ENCODE measurements at places on chromosomes 4 and X.

- DNase-seq, result no peak
Observed at GRCh38 chr4:26217481-26217880, 103.3 kb upstream of the RBPJ start.

- DNase-seq, result no peak
Observed at GRCh38 chr4:188168726-188169373, 29.6 kb downstream of the TRIML1 start.

DNA sequence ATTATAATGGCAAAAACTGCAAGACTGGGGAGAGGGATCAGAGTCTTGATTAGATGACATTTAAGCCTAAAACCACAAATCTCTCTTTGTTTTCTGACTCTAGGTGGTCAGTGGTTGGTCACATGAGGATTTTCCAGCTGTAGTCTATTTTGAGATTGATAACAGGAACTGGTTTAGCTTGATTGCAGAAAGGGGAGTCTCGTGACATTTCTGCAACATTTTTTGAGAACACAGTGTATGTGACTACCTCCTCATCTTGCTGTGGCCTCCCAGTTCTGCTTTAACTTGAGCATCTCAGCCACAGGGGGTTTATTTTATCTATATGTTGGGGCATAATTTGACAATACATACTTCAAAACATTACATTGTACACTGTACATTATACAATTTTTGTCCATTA, 726.4 kb upstream of the MAGEB2 start:
- peak; percentile 56 for DNase-seq

DNA sequence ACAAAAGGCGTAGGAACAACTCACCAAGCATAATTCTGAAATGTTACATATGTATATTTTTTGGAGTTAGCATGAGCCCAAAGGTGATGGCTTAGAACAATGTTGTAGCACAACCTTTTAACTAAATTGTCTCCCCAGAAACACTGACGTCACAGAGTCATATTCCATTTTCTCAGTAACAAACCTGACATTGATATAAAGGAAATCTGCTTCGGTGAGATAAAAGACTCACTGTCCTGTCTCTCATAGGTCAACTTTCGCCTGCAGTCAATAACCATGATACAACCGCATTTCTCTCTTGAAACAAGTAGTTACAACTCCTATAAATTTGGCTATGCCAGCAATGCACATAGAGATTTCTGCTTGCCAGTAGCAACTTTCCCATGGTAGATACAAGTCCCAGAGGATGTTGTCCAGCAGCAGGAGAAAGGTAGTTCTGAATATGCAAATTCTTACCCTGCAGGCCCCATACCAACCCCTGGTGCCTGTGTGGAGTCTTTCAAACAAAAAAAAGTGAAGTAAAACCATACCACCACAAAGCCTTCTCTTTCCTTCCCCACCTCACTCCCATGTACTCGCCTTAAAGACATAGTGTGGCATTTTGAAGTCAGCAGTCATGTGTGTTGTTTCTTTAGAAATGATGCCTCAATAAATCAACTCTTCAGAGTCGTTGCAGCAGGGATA, 47.9 kb downstream of the MTM1 start:
- no peak for DNase-seq

DNA sequence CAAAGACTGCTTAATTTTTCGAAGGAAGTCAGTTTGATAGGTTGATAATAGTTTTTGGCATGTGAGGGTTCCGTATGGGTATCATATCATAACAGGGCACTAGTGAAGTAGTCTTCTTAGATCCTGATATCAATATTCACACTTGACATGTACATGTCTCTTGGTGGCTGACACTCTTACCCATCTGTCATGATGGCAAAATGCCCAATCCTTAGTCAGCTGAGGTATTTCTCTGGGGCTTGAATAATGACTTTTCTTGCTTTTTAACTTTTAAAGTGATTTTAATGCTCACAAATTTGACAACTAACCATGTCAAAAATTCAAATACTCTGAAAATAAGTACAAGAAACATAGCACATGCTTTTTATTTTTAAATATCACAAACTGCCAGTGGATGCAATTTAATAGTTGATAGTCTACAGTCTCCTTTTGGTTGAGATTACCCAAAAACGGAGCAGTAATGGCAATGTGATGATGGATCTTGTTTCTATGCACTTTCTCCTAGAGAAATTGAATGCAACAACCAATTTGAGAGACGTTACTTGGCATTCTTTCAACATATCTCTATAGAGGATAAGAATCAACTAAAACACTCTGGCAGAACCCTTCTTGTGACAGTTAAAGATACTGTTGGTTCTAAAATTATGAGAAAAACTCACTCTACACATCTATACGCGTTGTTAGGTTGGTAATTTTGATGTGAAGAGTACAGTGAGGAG, 552.9 kb upstream of the PABPC4L start:
- no peak for DNase-seq

GRCh38 chrX:148069759-148070503, 88.8 kb downstream of the FMR1NB start:
- DNase-seq, result peak; percentile 2

DNA sequence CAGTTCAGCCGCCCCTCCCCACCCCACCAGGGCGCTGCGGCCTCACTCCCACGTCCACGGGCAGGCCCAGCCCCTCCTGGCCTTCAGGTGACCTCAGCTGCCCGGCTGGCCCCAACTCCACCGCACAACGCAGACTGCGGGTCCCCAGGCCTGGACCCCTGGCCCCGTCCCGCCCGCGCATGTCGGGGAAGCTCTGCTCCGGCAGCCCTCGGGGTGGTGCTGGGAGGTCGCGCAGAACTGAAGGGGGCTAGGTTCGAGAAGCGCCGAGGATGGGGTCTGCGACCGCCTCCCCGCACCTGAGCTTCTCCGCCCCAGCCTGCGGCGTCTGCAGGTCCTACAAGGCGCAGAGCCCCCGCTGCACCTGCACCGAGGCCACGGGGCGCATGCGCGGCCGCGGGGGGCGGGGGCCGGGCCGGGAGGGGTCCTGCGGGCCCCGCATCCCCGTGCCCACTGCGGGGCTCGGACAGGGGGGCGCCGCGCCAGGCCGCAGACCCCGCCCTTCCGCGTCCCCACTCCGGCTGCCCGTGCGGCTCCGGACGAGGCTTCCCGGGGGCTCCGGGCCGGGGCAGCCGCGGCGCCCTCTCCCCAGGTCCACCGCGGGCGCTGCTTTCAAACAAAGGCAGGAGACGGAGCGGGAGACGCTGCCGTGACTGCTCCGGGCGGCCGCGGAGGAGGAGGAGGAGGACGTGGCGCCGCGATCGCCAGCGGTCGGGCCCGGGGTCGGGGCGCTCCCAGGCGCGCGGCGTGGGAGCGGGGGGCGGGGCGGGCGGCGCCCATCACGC, 672 bp upstream of the NAT8L start:
- peak; percentile 9 for DNase-seq

DNA sequence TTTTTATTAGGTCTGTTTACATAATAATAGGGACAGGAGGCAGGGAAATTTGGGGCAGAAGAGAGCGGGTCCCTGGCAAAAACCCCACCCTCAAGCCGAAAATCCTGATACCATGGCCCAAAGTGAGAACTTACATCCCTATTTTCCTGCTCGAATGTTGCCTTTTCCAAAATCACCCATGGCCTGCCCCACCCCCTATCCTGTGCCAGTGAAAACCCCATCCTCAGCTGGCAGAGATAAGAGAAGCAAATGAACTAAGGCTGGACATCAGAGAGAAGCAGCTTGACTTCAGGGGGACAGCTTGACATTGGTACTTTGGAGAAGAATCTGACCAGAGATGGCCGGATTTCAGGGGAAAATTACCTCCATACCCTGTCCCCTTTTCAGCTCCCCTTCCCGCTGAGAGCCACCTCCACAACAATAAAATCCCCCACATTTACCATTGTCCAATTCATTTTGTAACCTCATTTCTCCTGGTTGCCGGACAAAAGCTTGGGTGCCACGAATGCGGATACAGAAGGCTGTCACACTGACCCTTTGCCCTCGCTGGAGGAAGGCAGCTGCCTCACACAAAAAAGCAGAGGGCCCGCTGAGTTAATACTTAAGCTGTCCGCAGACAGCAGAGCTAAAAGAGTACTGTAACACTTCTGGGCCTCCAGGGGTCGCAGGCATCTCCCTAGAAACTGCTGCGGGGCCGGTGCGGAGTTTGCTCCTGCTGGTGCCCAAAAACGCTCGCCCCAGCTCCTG, 196.2 kb downstream of the SNCA start:
- no peak for DNase-seq

- DNase-seq, result peak; percentile 9
Observed at GRCh38 chr4:147730333-147730732, 1.6 kb upstream of the ARHGAP10 start.

GRCh38 chr4:120920666-120921065, 1.9 kb downstream of the PRDM5 start:
- no peak for DNase-seq

GRCh38 chr4:121958777-121959176, 6.9 kb upstream of the TRPC3 start:
- no peak for DNase-seq

DNA sequence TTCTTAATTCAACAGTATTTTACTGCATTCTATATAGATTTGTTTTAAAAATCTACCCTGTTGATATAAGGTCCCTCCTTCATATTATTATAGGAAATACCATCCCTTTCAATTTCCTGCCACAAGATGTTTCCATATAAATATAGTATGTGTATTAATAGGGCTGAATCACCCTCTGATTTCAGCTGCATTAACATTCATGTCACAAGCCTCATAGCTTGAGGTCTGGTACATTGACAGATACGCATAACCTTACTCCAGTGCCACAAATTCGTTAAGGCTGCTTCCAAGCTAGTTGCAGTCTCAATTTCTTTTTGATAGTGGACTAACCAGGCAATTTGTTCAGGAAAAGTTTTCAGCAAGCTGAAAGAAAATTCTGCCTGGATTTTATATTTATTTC, 128.4 kb downstream of the KLHL34 start:
- DNase-seq, result no peak

- DNase-seq, result no peak
Observed at GRCh38 chr4:108116423-108117168, 52.1 kb downstream of the LEF1 start.

- DNase-seq, result no peak
Observed at GRCh38 chr4:84480082-84480481, 19.0 kb downstream of the NKX6-1 start.

DNA sequence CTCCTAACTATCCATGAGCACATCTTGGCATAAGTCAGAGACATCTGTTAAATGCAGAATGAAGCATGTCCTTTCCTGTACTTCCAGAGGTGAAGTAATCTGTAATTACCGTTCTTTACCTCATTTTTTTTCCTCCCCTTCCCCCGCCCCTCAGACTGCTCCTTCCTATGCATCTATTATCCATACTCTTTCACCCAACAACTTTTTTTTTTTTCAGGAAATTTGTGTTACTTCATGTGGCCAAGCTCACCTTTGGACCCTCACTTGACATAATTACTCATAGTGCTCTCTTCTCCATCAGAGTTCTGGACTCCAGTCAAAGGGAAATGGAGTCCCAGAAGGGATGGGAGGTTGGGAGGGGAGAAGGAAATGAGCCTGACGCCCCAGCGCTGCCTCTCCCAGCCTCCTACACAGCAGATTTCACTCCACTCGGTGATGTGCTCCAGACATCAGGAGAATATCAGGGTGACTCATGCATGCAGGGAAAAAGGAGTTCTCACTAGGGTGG, 568.8 kb downstream of the STIM2 start:
- DNase-seq, result no peak

DNA sequence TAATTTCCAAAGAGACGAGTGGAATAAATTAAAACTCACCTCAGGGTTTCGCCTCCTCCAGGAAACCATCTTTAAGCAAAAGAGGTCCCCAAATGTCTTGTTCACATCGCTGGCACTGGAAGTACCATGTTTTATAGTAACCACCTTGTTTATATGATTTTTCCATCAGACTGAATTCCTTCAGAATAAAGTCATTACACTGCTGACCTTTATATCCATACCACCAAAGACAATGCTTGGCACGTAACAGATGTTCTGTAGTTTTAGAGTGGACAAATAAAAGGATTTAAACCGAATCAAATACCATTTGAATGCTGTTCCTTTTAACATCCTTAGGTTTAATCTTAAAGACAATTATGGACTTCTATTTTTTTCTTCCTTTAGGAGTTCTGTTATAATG, 4.7 kb downstream of the NUDT6 start:
- DNase-seq, result no peak

GRCh38 chr4:185309770-185310169, 86.0 kb downstream of the LRP2BP start:
- DNase-seq, result no peak

- DNase-seq, result no peak
Observed at GRCh38 chr4:135185256-135185655, 983.7 kb upstream of the PABPC4L start.

DNA sequence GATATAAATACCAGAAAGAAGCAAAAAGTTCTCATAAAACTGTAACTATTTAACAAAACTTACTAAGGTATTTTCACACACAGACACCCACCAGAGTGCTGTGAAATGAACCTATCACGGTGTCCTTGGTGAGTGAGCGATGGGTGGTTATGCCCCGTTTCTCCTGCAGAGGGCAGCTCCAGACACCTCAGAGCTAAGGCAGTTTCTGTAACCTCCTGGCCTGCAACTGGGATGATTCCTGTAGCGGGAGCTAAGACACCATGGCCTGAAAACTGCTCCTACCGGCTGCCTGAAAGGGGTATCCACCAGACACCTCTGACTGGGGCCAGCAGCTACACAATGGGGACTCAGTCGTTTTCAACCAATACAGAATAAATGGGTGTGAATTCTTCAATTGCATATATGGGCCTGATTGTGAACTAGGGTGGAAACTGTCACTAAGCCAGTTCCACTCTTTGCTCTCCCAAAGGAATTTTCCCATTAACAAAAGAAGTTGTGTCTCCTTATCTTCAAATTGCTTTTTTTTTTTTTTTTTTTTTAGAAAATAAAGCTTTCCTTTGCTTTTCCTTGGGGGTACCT, 2375.8 kb upstream of the TENM3 start:
- peak; percentile 64 for DNase-seq

DNA sequence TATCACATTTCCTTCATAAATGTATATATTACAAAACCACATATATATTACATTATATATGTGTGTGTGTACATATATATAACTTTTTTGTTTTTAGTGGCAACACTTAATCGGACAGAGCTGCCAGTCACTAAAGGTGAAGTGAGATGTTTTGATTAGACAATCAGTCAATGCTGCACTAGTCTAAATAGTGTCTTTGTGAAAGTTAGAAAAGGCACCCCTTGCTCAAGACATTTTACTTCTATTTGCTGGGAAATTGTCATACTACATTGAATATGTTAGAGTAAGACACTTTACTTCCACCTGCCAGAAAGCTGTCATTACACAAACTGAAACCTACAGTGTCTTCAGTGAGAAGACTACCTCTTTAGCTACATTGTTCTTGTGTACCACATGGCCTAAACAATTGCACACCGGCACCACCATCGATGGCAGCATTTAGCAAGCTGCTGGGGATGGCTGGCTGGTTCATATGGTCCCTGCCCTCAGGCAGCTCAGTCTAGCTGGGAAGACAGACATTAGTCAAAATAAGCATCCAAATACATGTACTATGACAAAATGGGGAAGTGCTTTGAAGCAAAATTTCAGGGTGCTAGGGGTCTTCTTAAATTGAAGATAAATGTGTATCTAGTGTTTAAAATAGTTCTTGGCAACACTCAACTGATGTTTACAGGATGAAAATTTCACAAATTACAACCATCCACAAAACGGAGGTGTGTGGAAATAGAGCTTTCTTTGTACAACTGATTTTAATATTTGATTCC, 148.1 kb upstream of the GATB start:
- no peak for DNase-seq
